ENCODE measurements at places on chromosomes 2 and 18. TPM values are rescaled to one million over a fixed set of nuclear protein-coding genes. Genes with fewer than 3 reads are reported as not detected.

Gene HOXD3
- 25.4 TPM for total RNA-seq

Gene WIPF1
- total RNA-seq = 7.0 TPM

Gene SMAD2
- 97.8 TPM for total RNA-seq

Gene CAPN14
- total RNA-seq = 0.12 TPM

Gene ABCB11
- not detected for total RNA-seq

Gene CCDC138
- 27.9 TPM for total RNA-seq

Gene LIPG
- 16.9 TPM for total RNA-seq

Gene AMER3
- 10.9 TPM for total RNA-seq

Gene MREG
- total RNA-seq = 21.2 TPM

Gene LHCGR
- 0.92 TPM for total RNA-seq

Gene KDM3A
- total RNA-seq = 67.9 TPM

Gene TMEM37
- total RNA-seq = 16.4 TPM

Gene SLC9A4
- total RNA-seq = 3.1 TPM

Gene MAL
- 205 TPM for total RNA-seq

Gene UNC80
- 2.9 TPM for total RNA-seq

Gene HMSD
- 4.5 TPM for total RNA-seq

Gene NAB1
- 39.7 TPM for total RNA-seq

Gene SERPINB12
- 15.5 TPM for total RNA-seq

Gene GPBAR1
- total RNA-seq = 5.7 TPM

Measured in type B pancreatic cell (in vitro differentiated cells).